H9 (cell line): ENCODE measurements at places on chromosomes 3 and 15. TPM values are rescaled to one million over a fixed set of nuclear protein-coding genes. Genes with fewer than 3 reads are reported as not detected.

DNA sequence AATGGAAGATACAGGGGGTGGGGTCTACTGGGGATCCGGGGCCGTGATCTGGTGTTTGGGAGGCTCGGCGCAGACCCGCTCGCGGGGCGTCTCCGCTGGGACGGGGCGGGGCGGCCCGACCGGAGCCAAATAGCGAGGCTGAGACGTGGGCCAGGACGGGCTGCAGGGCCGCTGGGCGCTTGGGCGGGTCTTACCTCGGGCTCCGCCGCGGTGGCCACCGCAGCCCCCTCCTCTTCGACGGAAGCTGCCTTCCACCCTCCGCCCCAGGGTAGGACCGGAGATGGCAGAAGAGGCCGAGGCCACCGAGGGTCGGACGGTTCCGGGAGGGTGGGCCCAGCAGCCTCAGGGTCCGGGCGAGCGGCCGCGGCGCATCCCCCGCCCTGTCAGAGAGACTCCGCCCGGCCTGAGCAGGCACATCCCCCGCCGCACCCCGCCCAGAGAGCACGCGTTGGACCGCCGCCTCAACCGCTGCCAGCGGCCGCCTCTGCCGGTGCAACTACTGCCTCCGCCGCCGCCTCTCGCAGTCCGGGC, 399 bp downstream of the MYO9A start:
- peak overlapping the region; percentile 98 for H3K4me3 ChIP-seq
- H3K27ac ChIP-seq = no peak overlapping the region
- peaks cover 2% of the 10 kb centered on the region; the same call in 1 of the 2 replicates for H3K4me1 ChIP-seq
- peak; percentile 87 for DNase-seq

GRCh38 chr15:70853318-70853972, 512 bp downstream of the LARP6 start:
- H3K4me3 ChIP-seq = peak overlapping the region; percentile 82
- peaks cover 12% of the 10 kb centered on the region for H3K36me3 ChIP-seq
- no peaks in the 10 kb centered on the region for H3K27me3 ChIP-seq
- no peaks in the 10 kb centered on the region for H3K4me1 ChIP-seq

- DNase-seq = no peak
- peak overlapping the region; percentile 71; the same call in 1 of the 2 replicates for H3K4me3 ChIP-seq
- H3K27me3 ChIP-seq = no peaks in the 10 kb centered on the region
- peaks cover 6% of the 10 kb centered on the region; the same call in 1 of the 2 replicates for H3K4me1 ChIP-seq
- no peaks in the 10 kb centered on the region; the same call in 1 of the 2 replicates for H3K36me3 ChIP-seq
- no peak overlapping the region for H3K27ac ChIP-seq
These were observed 667 bp upstream of the KLHDC8B start for GRCh38 chr3:49170744-49171118.

- H3K27ac ChIP-seq = no peak overlapping the region
- DNase-seq = no peak
- no peaks in the 10 kb centered on the region for H3K27me3 ChIP-seq
- peaks cover 5% of the 10 kb centered on the region for H3K4me1 ChIP-seq
- H3K4me3 ChIP-seq = no peak overlapping the region
These were observed 118.0 kb upstream of the SLC24A5 start for GRCh38 chr15:48002767-48003166.

- H3K27me3 ChIP-seq = no peaks in the 10 kb centered on the region
- 0 out of 2 replicates have a peak, but pooled peaks cover 2% of the 10 kb centered on the region for H3K4me1 ChIP-seq
- no peaks in the 10 kb centered on the region for H3K36me3 ChIP-seq
- H3K4me3 ChIP-seq = no peak overlapping the region
- no peak for DNase-seq
These were observed 1155.5 kb downstream of the TBL1XR1 start for GRCh38 chr3:176041812-176042211.

Gene FOXB1
- total RNA-seq = 3.5 and 3.7 TPM in 2 replicates

Gene MYRIP
- 1.8 and 2.2 TPM in 2 replicates for total RNA-seq
